Stimulated activated CD4-positive, alpha-beta T cell treated with anti-CD3 and anti-CD28 coated beads, Interleukin-2, amount 100 ng/mL, for 48 hours (primary cell): ENCODE measurements at places on chromosomes 11 and 22.

DNA sequence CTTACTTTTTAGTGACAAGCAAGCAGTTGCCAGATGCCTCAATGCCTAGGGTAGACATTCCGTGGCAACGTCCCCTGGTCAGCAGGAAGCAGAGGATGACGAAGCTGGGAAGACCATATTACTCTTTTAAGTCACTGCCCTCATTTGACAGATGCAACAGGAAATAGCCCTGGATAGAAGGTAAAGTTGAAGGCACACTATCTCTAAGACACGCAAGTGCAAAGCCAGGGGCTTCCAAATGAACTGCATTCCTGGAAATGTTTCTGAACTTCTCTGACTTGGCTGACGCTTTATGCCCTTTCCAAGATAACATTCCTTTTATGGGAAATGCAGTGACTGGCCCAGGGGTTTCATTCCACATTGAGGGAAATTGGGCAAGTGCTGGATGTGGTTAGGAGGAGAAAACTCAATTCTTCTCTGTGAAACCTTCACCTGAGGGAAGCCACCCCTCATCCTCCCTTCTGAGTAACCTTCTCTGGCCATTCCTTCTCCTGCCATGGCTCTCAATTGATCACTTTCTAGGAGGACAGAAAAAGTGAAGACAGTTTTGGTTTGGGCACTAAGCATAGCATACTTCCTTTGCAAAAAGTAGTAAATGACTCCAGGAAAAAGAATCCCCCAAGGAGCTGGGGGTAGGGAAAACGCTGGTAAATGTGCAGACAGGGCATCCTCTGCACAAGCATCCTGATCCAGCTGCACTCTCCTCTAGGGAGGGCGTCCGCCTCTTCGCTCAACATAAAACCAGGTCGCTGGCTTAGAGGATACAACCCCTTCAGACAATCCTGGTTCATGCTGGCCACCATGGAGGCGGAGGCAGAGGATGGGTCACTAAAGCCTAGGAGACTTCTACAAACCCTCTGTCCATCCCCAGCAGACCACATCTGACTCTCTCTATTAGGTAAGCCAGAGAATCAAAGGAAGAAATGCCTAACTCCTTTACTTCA lies 14.5 kb downstream of the PCSK7 start:
- DNase-seq = no peak

GRCh38 chr11:62544581-62545436 lies 1.8 kb downstream of the AHNAK start:
- no peak for DNase-seq

DNA sequence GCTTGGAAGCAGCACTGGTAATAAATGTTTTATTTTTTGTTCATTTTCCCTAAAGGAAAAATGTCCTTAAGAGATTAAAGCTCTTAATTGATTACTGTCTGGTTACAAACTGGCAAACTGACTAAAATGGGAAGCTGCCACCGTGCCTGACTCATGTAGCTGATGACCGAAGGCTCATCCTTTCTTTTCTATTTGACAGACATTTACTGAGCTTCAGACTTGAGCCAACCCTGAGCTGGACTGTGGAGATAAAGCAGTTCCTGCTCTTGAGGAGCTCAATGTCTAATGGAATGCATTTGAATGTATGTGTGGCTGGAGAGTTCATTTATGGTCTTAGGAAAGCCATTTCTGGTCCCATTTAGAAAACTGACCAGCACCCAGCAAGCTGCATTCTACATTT lies 91.3 kb downstream of the RNF169 start:
- no peak for DNase-seq

GRCh38 chr11:12291766-12292165 lies 85.6 kb upstream of the PARVA start:
- no peak for DNase-seq

DNA sequence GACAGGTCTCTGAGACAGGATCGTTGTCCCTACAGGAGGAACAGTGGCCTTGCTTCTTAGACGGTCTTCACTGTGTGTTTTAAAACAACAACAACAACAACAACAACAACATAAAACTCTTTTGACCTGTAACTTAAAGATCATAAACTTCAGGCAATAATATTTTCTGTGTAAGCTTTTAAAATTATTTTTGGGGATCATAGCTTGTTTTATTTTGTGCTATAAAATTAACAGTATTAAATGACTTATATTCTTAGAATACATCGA lies 13.8 kb upstream of the AIFM3 start:
- DNase-seq = no peak

GRCh38 chr11:75066061-75066460 lies 30.6 kb downstream of the OR2AT4 start:
- no peak for DNase-seq

GRCh38 chr22:42925598-42925997 lies 68.5 kb upstream of the ARFGAP3 start:
- no peak for DNase-seq

GRCh38 chr22:26399289-26399688 lies 29.8 kb upstream of the ASPHD2 start:
- no peak for DNase-seq
